Spinal cord (tissue), 10 donors: ENCODE measurements at places on chromosomes 12 and 14. TPM values are rescaled to one million over a fixed set of nuclear protein-coding genes. Genes with fewer than 3 reads are reported as not detected.

DNA sequence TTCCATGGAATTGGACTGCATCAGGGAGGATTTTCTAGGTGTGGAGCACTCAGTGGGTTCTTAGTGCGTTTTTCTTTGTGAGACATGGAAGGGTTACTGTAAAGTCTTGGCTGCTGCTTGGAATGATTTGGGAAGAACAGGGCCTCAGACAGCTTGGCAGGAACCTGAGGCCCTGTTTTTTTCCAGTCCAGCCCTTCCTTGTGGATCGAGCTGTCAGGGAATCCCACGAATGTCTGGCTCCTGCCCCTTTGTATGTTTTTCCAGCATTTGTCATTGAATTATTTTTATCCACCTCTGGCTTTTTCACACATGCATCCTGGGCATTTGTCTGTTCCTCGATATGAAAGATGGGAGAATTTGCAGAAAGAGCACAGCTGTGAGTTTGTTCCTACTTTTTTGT is 158.5 kb downstream of the TGFB3 start:
- DNase-seq: no peak

Gene TSPAN11
- 9.3 TPM for total RNA-seq

GRCh38 chr12:64650762-64651161 is 40.5 kb downstream of the RASSF3 start:
- DNase-seq: no peak

DNA sequence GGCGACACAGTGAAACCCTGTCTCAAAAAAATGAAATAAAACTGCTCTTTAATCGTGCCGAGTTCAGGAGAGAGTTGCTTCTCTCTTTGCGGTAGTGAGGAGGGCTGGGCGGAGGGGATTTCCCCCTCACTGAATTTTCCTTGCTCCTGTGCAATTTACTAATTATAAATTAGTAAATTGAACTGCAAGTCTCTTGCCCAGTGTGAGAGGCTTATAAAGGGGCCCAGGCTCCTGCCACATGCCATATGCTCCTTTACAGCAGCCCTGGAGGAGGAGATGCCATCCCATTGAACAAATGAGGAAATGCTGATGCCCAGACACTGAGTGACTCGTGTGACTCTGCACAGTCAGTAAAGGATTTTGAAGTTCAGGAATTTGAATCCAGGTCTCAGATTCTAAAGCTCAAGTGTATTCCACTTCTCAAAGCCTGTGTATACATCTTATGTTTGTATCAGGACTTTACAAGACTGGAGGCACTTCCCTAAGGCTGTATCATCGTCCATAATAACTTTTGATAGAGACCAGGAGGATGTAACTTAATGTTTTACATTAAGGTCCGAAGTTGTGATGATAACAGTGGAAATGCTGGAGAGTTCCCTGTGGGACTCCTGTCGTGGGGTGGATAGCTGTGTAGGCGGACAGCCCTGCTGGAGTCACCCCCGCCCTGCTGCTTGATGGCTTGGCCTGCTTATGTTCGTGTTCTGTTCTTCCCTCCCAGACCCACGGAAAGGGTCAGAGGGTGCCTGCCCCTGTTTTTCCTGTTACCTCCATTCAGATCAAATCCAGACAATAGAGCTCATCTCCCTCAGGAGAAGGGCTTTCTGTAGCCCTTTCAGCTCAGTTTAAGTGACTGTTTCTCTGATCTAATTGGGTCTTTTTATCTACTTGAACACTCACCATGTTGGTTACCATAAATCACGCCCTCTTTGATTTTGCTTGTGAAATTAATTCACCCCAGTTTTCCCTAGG is 13.9 kb downstream of the PELI2 start:
- no peak for DNase-seq

Gene VWF
- total RNA-seq: 76.6 TPM

GRCh38 chr12:94570161-94570560 is 80.2 kb downstream of the TMCC3 start:
- DNase-seq: no peak

Gene NELL2
- 105 TPM for total RNA-seq

Gene OR6J1
- total RNA-seq: not detected

GRCh38 chr12:129911428-129912049 is 7.7 kb upstream of the TMEM132D start:
- peak; percentile 87 for DNase-seq

Gene ADAM21
- total RNA-seq: 0.69 TPM

GRCh38 chr12:25694072-25694471 is 141.0 kb upstream of the LMNTD1 start:
- DNase-seq: no peak
